ENCODE measurements at places on chromosomes 3 and 15. TPM values are rescaled to one million over a fixed set of nuclear protein-coding genes. Genes with fewer than 3 reads are reported as not detected.

- H3K27me3 ChIP-seq, result no peaks in the 10 kb centered on the region
- H3K27ac ChIP-seq, result peak overlapping the region; percentile 99
- DNase-seq, result no peak
- peaks cover 72% of the 10 kb centered on the region for H3K4me1 ChIP-seq
- H3K36me3 ChIP-seq, result no peaks in the 10 kb centered on the region
These were observed 1.8 kb downstream of the PML start for GRCh38 chr15:73996267-73996666.

DNA sequence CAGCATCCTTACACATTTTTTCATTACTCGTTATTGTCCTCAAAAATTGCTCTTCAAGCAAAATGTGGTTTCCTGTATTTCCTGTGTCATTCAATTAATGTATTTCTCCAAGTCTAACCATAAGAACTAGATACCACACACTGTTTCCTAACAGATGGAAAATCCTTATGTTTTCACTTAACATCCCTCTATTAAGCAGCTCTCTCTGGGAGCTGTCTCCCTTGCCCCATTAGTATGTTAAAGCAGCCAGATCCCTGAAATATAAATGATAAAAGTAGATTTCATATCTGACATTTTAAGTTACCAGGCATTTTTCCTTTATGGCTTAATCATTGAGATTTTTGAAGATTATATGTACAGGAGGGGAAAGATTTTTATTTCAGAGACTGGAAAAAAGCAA, 15.9 kb downstream of the PFN2 start:
- DNase-seq, result no peak
- no peaks in the 10 kb centered on the region for H3K27me3 ChIP-seq
- peak overlapping the region; percentile 9 for H3K27ac ChIP-seq
- H3K4me3 ChIP-seq, result no peak overlapping the region

- no peak overlapping the region for H3K27ac ChIP-seq
- H3K27me3 ChIP-seq, result peaks cover 3% of the 10 kb centered on the region
- no peak for DNase-seq
- no peak overlapping the region for H3K4me3 ChIP-seq
- H3K4me1 ChIP-seq, result peaks cover 6% of the 10 kb centered on the region
These were observed 105.6 kb upstream of the HES1 start for GRCh38 chr3:194030372-194030771.

DNA sequence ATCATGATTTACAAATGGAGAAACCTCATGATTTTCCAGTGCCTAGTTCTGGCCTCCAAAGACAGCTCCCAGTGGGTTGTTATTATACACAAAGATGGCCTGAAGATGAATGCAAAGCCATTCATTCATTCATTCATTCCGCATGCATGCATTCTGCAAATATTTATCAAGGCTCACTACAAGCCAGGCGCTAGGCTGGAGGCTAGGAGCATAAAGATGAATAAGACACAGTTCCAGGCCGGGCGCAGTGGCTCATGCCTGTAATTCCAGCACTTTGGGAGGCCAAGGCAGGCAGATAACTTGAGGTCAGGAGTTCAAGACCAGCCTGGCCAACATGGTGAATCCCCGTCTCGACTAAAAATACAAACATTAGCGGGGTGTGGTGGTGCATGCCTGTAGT, 2.4 kb upstream of the PSMD2 start:
- DNase-seq, result no peak
- H3K4me1 ChIP-seq, result peaks cover 20% of the 10 kb centered on the region
- H3K36me3 ChIP-seq, result peaks cover 3% of the 10 kb centered on the region
- H3K4me3 ChIP-seq, result no peak overlapping the region
- H3K27ac ChIP-seq, result no peak overlapping the region
- H3K27me3 ChIP-seq, result no peaks in the 10 kb centered on the region

Gene GADL1
- not detected for total RNA-seq

- no peaks in the 10 kb centered on the region for H3K27me3 ChIP-seq
- DNase-seq, result no peak
- no peak overlapping the region for H3K4me3 ChIP-seq
These were observed 92.9 kb downstream of the GPR156 start for GRCh38 chr3:120192159-120192558.

DNA sequence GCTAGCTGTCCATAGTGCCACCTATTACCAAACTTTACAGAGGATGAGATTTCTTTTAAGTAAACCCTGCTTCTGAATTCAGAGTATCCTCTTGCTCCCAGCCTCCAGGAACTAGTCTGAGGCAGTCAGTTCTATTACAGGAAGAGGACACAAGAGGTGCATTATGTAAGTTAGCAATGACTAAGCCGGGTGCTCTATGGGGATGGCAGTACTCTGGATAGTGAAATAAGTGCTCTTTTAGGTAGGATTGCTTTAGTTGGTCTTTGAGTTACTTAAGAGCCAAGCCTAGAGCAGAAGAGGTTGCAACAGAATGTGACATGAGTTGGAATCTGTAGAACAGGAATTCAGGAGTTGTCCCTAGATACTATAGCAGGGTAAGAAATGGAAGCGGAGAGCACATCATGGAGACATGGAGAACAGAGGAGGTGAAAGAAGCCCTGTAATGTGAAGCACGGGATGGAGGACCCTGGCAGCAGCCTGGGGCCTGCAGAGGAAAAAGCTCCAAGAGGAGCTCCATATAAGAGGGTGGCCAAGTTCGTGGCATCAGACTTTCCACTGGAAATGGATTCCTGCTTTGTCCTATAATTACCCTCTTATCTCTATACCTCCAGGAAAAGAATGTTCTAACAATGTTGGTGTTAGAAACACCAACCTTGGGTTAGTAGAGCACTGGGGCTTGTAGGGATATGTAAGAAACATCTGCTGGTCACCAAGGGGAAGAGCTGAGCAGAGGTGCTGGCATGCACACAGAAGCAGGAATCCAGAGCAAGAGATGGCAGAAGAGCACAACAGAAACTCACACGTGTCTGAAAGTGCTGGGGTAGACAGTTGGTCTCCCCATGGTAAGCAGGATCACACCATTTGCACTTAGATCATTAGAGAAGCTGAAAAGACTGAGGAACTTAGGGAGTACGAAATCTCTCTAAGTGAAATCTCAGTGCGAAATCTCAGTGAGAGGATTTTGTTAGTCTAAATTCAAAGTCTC, 851.1 kb downstream of the FHIT start:
- no peak overlapping the region for H3K4me3 ChIP-seq
- no peak overlapping the region for H3K27ac ChIP-seq
- no peak for DNase-seq
- no peaks in the 10 kb centered on the region for H3K27me3 ChIP-seq
- H3K36me3 ChIP-seq, result no peaks in the 10 kb centered on the region
- H3K4me1 ChIP-seq, result peaks cover 5% of the 10 kb centered on the region

Gene CPNE9
- not detected for total RNA-seq

Gene PP2D1
- not detected for total RNA-seq

DNA sequence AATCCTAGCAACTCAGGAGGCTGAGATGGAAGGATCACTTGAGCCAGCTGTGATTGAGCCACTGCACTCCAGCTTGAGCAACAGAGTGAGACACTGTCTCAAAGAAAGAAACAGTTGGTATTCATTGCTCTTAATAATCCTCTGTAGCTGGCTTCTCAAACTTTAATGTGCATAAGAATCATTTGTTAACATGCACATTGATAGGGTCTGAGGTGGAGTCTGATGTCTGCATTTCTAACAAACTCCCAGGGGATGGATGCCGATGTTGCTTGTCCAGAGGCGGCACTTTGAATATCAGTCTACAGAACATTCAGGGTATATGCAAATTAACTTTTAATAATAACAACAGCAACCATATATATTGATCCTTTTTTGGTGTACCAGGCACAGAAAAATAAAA, 39.9 kb downstream of the NKIRAS1 start:
- no peaks in the 10 kb centered on the region for H3K27me3 ChIP-seq
- peaks cover 52% of the 10 kb centered on the region for H3K4me1 ChIP-seq
- H3K27ac ChIP-seq, result no peak overlapping the region
- no peak overlapping the region for H3K4me3 ChIP-seq

GRCh38 chr15:31102039-31102321, 455 bp upstream of the TRPM1 start:
- H3K36me3 ChIP-seq, result no peaks in the 10 kb centered on the region
- no peak for DNase-seq
- peaks cover 18% of the 10 kb centered on the region for H3K4me1 ChIP-seq

Gene TFDP2
- total RNA-seq, result 44.3 TPM

GRCh38 chr15:98263787-98264186, 303.3 kb downstream of the ARRDC4 start:
- peaks cover 2% of the 10 kb centered on the region for H3K27me3 ChIP-seq
- H3K4me1 ChIP-seq, result no peaks in the 10 kb centered on the region
- no peak overlapping the region for H3K4me3 ChIP-seq
- no peak for DNase-seq
- H3K27ac ChIP-seq, result no peak overlapping the region
- H3K36me3 ChIP-seq, result no peaks in the 10 kb centered on the region

DNA sequence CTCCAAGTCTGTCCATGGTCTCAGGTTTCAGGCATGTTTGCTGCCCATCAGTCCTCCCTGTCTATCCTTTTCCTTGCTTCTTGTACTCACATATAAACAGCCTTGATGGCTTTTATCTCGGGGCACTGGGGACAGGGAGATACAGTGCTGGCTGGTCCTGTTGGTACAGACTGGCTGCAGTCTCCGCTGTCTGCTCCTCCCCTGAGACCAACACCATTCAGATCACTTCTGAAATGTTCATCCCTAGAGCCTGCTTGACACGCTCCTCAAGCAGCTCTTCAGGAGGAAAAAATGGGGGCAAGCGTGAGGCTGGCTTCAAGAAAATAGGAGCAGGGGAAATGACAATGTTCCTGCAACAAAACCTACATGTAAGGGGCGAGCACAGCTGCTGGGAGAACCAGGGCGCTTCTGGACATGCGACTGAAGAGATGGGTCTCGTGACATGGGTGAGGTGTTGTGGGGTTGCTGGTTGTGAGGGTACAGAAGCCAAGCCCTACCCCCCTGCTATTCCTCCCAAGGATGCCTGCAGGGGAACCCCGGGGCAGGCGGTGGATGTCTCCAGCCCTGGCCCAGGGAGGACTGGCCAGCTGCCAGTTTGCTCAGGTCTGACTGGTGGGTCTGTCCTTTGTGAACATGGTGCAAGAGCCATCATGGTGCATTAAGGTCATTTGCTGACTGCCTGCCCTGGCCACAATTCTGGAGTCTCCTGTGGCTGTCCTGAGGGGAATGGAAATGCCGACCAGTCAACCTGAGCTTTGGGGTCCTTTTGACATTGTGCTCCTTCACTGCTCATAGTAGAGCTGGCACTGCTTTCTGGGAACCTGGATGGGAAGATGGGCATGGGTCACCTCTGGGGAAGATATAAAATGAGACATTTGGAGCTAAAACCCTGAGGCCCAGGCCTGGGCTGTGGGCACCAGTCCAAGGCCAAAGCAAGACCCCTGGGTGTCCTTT, 40.1 kb downstream of the KY start:
- no peak overlapping the region for H3K27ac ChIP-seq
- no peak for DNase-seq
- H3K27me3 ChIP-seq, result peaks cover 16% of the 10 kb centered on the region
- peaks cover 5% of the 10 kb centered on the region for H3K4me1 ChIP-seq

- H3K27me3 ChIP-seq, result peaks cover 11% of the 10 kb centered on the region
- H3K27ac ChIP-seq, result no peak overlapping the region
- no peaks in the 10 kb centered on the region for H3K36me3 ChIP-seq
These were observed 227.5 kb upstream of the MDFIC2 start for GRCh38 chr3:70539908-70540307.

DNA sequence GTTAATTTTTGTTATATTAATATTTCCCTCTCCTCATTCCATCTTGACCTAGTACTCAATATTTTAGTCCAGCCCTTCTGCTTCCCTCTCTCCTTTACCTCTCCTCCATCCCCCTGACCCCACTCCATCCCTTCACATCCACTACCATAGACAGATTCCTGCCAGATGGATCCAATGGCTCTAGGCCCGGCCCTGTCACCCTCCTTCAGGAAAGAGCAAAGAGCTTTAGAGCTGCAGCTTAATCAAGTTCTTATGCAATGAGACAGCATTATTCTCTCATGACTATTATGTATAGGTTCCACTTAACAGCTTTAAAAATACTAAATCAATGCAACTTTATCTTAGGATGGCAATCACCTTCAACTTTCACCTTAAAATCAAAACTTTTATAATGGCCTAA, 200.7 kb upstream of the TTC14 start:
- no peaks in the 10 kb centered on the region for H3K4me1 ChIP-seq
- no peaks in the 10 kb centered on the region for H3K36me3 ChIP-seq
- no peak for DNase-seq
- H3K27ac ChIP-seq, result no peak overlapping the region

DNA sequence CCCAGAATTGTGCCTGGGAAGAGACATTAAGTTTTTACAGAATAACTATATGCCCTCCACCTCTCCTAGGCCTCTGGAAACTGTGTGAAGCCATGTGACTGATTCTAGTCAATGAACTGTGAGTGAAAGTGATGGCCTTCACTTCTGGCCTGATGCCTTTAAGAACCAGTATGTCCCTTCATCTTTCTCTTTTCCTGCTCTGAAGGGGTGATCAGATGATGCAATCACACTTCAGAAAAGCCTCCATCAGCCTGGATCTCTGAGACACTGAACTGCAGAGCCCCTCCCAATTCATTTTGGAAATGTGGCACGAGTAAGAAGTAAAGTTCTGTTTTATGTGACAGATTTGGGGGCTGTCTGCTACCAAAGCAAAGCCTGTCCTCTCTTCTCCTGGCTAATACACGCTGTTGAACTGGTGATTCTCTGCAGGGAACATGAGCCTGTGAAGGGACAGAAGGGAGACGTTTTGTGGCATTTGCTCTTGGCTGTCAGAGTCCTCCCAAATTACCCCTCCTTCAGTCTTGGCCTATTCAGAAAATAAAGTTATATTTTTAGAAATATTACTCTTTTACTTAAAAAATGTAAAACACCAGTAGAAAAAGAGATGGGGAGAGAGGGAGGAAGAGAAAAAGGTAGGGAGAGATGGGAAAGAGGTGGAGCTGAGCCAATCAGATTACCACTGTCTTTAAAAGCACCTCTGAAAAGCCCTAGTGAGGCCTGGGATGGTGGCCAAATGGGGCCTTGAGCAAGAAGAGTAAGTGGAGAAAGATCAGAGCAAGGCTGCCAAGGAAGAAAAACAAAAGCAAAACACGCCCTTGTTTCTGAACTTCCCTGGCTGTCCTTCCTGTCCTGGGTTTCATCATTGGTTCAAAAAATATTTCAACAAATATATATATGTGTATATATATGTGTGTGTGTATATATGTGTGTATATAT, 40.9 kb upstream of the RYK start:
- H3K27me3 ChIP-seq, result peaks cover 9% of the 10 kb centered on the region
- H3K36me3 ChIP-seq, result no peaks in the 10 kb centered on the region
- no peak overlapping the region for H3K4me3 ChIP-seq

Gene BNC1
- total RNA-seq, result not detected

Gene ABI3BP
- total RNA-seq, result not detected

GRCh38 chr3:30193625-30194044, 412.8 kb upstream of the TGFBR2 start:
- H3K4me3 ChIP-seq, result no peak overlapping the region
- H3K36me3 ChIP-seq, result no peaks in the 10 kb centered on the region
- no peak for DNase-seq
- no peak overlapping the region for H3K27ac ChIP-seq
- H3K4me1 ChIP-seq, result peaks cover 1% of the 10 kb centered on the region

All from naive thymus-derived CD8-positive, alpha-beta T cell (primary cell).